ENCODE measurements at places on chromosomes 5 and 9.

DNA sequence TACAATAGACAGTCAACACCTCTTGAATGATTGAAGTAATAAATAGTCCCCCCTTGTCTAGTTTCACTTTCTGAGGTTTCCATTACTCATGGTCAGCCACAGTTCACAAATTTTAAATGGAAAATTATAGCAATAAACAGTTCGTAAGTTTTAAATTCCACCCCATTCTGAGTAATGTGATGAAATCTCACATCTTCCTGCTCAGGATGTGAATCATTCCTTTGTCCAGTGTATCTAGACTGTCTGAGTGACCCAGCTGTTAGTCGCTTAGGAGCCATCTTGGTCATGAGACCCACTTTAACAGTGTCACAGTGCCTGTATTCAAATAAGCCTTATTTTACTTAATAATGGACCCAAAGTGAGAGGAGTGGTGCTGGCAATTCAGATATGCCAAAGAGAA, 311.6 kb upstream of the PRR16 start:
- no peak for DNase-seq

- DNase-seq, result no peak
These were observed 113.0 kb downstream of the PAM start for GRCh38 chr5:102867992-102868662.

- peak; percentile 62 for DNase-seq
These were observed 813 bp downstream of the GNAQ start for GRCh38 chr9:78030553-78031443.

DNA sequence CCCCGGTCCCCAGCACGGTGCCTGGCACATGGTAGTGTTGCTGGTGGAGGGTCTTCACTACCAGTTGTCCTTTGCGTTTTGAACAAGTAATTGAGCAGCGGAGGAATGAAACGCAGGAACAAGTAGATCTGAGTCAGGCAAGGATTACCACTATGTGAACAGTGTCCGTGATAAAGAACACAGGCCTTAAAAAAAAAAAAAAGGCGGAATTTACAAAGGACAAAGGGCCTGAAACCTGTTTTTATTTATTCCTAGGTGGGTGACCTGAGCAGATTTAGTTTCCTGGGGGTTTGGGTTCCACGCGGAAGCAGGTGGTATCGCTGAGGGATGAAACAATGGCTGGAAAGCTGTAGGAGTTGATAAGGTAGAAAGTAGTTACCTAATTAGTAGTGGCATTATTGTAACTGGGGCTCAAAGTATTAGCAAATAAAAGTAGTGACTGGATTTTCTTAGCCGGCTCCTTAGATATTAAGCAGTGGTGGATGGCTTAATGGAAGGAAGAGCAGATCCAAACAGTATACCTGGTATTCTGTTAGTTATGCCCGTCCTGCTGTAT, 1.1 kb downstream of the RUSC2 start:
- DNase-seq, result no peak

GRCh38 chr5:86320266-86320665, 297.5 kb upstream of the COX7C start:
- DNase-seq, result no peak

DNA sequence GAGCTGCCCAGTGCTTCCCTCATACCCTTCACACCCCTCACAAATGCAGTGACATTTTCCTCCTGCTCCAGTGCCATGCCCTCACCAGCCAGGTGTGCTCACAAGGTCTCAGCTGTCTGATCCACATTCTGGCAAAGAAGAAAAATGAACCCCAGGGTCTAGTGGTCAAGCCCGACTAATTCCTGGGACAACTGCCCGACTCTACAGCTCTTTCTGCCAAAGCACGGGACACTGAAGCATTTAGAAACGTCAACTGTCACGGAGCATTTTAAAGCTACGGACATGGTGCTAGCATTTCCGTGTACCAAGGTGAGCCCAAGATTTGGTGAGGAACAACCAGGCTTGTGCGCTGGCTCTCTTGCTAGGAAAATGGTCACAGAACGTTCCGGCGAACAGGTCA, 56.8 kb upstream of the PHYKPL start:
- DNase-seq, result no peak

All from C1 segment of cervical spinal cord (tissue), 14 donors.